ENCODE measurements at places on chromosomes 6 and 20. TPM values are rescaled to one million over a fixed set of nuclear protein-coding genes. Genes with fewer than 3 reads are reported as not detected.

- no peak for DNase-seq
These were observed 2.5 kb downstream of the MCM9 start for GRCh38 chr6:118932421-118932820.

DNA sequence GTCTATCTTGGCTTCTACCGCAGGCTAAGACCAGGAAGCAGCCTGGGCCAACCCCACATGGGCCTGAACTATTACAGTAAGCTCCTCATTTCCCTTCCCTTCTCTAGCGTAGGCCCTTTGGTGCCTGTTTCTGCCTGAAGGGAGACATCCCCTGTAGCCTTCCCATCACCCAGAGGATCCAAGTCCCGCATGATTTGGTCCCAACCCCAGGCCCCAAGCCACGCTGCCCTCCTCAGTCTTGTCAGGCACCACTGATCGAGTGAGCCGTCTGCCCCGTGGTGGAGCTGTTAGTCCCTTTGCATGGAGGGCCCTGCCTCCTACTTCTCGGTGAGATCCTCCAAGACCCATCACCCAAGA, 46.4 kb downstream of the EBF4 start:
- no peak for DNase-seq

DNA sequence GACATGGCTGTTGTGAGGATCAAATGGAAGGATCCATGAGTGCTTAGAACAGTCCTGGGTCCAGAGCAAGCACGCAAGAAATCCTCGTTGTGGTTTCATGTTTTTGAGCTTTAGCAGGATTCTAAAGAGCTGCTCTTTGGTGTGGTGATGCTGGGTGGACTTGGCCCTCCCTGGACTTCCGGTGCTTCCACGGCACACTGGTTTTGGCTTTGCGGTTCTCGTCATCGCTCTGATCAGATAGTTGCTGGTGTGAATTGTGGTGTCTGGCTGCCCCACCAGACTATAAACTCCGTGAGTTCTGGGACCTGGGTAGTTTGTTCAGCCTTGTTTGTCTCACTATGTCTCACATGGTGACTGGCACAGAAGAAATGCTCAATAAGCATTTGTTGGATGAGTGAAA, 3.3 kb downstream of the HNF4A start:
- no peak for DNase-seq

The ZSCAN26 gene
- 6.0 TPM for total RNA-seq

DNA sequence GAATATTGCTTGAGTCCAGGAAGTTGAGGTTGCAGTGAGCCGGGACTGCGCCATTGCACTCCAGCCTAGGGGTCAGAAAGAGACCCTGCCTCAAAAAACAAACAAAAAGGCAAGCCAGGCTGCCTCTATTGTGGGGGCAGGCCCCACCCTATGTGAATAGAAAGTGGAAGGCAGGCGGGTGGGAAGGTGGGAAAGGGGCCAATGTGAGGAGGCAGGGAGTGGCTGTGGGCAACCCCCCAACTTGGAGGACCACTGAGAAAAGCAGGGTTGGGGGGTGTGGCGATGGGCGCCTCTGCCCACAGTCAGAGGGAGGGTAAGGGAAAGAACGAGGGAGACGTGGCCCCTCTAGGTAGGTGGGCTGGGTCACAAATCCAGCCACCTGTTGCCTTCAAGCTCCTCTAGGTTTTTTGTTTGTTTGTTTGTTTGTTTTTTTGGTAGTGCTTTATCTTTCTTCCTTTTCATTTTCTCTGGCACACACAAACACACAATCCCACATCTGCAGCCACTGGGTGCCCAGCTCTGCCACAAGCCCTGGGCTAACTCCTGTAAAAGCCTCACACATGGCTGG, 5.3 kb upstream of the AP5S1 start:
- no peak for DNase-seq

The OPN5 gene
- not detected for total RNA-seq

GRCh38 chr6:16061818-16062217, 67.1 kb upstream of the MYLIP start:
- no peak for DNase-seq

Data from activated CD4-positive, alpha-beta memory T cell treated with anti-CD3 and anti-CD28 coated beads for 36 hours (primary cell).